NCI-H526 treated with DMSO at 0.1 percent for 48 hours (cell line): ENCODE measurements at places on chromosomes 2 and 18.
A peak's percentile ranks its signal among the peaks of the same experiment; 100 is the strongest.

- no peak for DNase-seq
Measured at GRCh38 chr2:108330979-108331378, 42.3 kb downstream of the SULT1C2 start.

DNA sequence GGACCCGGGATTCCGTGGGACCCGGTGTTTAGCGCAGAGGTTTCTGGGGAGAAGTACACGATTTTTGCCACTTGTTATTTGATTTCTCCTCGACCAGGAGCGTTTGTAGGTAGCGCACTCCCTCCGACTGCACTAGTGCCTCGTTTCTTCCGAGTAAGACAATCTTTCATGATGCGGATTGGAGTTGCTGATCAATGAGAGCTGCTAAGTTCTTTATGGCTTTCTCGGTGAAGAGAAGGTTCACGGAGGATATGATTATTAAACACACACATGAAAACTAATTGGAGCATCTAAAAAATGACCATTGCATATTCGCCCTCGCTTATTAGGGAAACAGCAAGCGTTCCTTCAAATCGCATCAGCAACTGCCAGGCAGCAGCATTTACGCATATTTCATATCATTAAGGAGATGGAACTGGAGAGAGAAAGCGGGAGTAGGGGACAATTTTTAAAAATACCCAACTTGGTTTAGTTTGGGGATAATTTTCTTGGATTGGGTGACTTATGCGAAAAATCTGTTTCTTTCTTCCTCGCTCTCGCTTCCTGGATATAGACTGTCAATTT is 616 bp downstream of the EML6 start:
- peak; percentile 51 for DNase-seq

- DNase-seq: no peak
Measured at GRCh38 chr18:37741032-37741623, 175.5 kb upstream of the CELF4 start.

GRCh38 chr2:191226196-191226595 is 19.0 kb upstream of the MYO1B start:
- no peak for DNase-seq

DNA sequence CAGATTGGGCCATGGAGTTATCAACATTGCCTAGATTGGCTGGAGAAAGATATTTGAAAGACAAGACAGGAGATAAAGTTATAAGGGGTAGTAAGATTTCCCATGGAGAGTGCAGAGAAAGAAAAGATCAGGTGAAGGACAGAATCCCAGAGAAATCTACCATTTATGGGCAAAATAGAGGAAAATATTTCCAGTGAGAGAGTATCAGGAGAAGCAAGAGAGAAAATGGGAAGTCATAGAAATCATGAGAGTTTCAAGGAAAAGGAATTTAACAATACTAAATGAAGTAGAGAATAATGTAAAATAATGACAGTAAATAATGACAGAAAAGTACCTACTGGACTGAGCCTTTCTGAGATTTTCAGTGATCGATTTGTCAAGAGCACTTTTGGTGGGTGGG is 447.6 kb upstream of the CHST9 start:
- DNase-seq: no peak

DNA sequence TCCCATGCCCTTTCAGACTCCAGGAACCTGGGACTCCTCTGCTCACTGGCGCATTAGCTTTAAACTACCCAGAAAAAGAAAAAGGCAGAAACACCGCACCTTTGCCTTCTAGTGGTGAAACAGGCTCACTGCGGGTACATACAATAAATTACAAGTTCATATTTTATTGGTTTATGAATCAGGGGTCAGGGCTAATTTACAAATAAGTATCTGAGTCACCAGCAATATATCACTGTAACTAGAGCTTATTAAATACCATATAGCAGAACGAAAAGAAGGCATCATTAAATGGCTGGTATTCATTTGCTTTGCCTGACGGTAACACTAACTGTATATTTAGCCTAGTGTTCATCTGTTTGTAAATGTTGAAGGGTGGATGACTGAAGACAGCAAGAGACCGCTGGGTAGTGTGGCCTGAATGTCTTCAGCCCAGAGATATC is 26.9 kb upstream of the DTNB start:
- no peak for DNase-seq

- no peak for DNase-seq
Measured at GRCh38 chr2:96318723-96319122, 6.4 kb upstream of the ITPRIPL1 start.

DNA sequence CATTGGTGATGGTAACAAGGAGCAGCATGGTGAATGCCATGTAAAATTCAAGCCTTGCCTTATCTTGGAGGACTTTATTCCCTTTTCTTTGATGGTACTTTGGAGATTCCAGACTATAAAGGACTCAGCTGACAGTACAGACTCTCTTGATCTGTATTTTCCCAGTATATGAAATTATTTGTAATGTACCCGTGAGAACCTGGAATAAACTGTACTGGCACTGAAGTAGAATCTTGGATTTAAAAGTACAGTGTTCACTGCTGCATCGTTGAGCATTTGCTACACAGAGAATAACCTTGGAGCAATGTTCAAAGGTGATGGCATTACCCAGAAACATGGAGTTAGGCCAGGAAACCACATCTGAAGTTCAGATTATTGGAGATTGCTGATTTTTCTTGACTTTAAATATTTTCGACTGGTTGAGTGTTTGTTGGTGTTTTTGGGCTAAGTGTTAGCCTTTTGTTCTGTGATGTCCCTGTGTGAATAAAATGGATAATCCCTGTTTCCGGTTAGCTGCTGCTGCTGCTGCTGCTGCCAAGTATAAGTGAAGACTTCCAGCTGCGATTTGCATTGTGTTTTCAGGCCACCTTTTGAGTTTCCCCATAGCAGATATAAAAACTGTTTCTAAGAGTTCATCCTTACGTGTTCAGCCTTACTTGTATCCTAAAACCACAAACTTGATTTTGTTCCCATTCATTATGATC is 122.0 kb downstream of the SPTBN1 start:
- DNase-seq: no peak

GRCh38 chr2:72828840-72829507 is 3.1 kb upstream of the EXOC6B start:
- DNase-seq: no peak

- no peak for DNase-seq
Measured at GRCh38 chr18:10002280-10002679, 88.5 kb downstream of the VAPA start.

DNA sequence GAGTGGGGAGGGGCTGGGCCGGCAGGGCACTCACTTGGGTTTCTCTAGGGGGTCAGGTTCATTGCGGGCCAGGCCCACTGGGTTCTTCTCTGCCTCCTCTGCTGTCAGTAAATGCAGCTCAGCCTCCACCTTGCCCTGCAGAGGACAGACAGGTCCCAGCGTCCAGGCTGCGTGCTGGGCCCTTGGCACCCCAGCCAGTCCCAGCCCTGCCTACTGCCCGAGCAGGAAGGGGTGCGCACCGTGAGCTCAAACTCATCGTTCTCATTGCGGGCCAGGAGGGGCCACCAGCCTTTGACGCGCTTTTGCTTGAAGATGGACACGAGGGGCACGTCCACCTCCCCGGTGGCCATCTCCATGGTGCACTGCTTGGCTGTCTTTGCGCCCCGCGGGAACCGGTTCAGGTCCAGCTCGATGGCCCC is 17.3 kb downstream of the OTOF start:
- DNase-seq: no peak

- DNase-seq: no peak
Measured at GRCh38 chr2:134143568-134143967, 110.3 kb upstream of the MGAT5 start.

DNA sequence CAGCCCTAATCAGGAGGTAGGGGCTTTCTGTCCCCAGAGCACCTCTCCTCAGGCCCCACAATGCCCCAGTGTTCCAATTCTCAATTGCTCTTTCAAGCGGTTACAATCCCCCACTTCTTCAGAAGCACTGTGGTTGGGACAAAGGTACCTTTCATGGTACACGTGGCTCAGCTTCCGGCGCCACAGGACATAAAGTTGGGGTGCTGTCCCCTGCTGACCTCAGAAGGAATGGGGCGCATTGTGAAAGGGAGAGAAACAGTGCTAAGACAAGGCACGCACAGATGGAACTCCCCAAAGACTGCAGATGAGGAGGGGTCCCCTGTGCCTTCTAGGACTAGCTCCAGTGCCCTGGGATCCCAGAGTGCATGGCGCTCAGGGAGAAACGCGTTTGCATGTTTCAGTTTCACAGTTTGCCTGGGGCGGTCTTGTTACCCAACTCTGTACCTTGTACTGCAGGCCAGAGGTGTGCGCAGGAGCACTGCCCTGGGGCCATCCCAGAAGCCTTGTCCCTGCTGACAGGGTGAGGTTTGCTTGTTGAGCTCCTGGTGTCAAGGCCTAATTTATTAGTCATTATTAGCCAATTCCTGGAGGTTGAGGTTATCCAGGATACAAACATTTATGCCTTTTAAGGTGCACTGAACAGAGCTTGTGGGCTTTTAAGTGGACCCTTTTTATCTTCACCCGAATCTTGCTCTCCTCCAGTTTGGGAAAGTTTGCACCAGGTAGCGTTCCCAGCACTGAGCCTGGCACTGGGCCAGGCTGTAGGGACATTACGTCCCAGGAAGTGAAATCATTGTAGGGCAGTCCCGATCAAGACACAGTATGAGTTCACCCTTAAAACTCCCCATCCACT is 7.6 kb downstream of the CNDP1 start:
- DNase-seq: no peak

- no peak for DNase-seq
Measured at GRCh38 chr2:40653829-40654228, 201.9 kb upstream of the SLC8A1 start.

GRCh38 chr18:59143441-59143840 is 3.8 kb downstream of the SEC11C start:
- DNase-seq: no peak

DNA sequence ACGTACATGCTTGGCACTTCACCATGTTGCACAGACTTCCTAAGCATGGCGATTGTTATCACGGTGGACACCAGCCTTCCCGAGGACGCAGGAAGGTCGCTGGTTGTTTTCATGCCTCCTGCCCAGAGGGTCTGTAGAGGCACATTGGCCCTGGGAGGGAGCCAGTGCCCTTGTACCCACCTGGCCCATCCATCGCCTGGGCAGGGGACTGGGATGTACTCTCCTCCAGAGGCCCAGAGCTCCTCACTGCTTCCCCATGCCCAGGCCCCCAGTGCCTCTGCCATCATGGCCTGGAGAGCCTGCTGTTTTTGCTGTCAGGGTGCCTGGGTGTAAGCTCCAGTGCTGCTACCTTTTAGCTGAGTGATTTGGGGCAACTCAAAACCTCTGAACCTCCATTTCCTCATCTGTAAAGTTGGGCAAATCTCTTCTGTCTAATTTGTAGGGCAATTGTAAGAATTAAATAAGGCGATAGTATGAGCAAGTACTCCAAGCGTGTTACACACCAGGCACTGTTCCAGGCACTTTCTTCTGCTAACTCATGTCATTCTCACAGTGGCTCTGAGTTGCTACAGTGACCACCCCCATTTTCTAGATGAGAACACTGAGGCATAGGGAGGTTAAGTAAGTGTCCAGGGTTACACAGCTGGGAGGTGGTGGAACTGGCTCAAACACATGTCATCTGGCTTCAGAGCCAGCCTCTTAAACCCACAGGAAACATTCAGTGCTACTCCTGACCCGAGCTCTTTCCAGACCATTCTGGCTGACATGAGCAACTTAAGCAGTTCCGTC is 45.3 kb downstream of the GREB1 start:
- no peak for DNase-seq

DNA sequence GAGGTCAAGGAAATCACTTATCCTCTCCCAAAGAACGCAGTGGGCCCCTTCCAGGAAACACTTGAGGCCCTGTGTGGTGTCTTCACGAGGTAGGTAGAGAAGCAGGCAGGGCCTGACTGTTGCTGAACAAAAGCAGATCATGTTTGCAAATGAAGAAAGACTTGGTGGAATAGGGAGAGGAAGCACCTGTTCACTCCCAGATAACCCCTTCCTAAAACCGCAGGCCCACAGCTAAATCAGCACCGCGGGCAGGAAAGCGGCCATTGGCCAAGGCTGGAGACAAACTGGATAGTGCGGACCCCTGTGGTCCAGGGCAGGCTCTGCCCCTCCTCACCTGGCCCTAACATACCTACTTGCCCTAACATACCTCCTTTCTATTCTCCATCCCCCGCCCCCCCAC is 64.9 kb upstream of the KLHL29 start:
- no peak for DNase-seq

- no peak for DNase-seq
Measured at GRCh38 chr18:75324686-75325257, 102.7 kb downstream of the SMIM21 start.

DNA sequence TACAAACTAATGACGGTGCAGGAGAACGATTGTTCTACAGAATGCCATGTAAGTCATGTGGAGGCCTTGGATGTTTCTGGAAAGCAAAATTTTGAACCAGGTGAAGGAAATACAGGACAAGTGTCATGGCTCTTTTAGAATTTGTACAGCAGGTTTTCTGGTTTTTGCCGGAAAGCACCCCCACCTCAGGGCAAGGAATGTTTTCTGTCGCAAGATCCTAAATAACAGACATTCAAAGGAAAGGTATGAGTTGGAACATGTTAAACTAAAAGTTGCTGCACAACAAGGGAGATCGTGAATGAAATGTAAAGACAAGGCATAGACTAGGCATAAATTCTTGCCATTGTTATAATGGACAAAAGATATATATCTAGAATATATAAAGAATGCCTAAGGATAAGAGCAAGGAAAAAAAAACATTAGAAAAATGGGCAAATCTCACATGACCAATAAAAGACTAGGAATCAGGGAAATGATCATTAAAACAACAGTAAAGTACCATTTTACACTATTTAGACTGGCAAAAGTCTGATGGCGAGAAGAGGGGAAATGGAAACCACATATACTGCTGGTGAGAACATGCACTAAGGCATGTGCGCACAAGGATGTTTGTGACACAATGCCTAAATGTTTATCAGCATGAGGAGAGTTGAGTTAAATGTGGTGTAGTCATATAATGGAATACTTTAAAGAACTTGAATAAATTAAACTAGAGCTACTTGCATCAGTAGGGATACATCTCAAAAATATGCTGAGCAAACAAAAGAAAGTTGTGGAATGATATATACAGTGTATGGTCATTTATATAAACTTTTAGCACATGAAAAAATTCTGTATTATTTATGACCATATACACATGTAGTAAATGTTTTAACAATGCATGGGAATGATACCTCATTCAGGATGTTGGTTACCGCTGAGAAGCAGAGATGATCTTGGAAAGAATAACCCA is 127.0 kb downstream of the EML6 start:
- DNase-seq: no peak

DNA sequence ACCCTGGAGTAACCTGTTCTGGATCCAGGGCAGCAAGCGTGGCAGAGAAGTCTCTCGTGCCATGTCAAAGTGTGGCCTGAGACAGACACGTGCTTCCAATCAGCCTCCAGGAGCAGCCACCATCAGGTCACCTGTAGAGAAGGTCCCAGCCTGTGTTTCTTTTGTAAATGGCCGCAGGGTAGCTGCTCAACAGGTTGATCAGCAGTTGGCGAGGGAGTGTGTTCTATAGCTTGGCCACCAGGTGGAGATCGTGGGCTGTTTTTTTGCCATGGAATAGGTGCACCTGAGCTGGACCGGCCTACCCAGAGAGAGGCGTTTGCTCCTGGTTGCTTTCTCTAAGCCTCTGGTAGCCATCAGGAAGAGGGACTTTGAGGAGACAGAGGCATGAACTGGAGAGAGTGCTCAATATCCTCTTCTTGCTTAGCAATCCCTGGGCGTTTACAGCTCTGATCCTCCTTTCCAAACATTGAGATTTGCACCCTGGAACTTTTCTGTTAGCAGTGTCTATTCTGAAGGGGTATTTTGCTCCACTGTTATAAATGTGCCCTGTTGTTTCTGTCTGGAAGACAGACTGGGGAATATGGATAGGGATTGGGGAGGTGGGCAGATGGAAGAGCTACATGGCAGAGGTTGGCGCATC is 34.2 kb upstream of the EN1 start:
- peak; percentile 70 for DNase-seq
